Renal pelvis (tissue), 12 donors: ENCODE measurements at places on chromosomes 13 and 19.

- DNase-seq = no peak
These were observed 572.8 kb downstream of the PCDH9 start for GRCh38 chr13:66657165-66657881.

- DNase-seq = no peak
These were observed 67.9 kb downstream of the NUFIP1 start for GRCh38 chr13:44921246-44921877.

DNA sequence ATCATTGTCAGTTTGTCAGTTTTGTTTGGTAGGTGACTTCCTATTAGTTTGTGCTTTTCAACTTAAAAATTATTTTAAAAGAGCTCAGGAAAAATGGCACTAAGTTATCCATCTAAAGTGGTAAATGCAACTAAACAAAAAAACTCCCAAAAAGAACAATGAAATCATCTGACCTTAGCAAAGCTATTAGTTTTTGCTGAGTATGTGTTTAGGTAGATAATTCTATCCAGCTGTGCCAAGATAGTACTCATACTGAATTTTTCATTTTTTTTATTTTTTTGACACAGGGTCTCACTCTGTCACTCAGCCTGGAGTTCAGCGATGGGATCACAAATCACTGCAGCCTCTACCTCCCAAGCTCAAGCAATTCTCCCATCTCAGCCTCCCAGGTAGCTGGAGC, 645.3 kb downstream of the TBC1D4 start:
- no peak for DNase-seq

DNA sequence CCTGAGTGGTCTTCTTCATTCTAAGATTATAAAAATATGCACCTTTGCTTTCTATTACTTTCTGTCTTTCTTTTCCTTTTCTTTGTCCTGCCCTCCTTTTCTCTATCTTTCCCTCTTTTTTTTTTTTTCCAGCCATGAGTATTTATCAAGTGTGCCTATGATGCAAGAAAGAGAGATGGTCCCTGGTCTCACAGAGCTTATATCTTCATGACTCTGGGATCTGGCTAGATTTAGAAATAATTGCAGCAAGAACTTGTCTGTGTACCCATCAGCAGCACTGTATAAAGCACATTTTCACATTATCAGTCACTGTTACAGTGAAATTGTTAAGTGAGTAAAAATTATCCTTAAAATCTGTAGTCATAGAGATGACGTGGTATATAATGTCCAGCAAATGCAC, 31.6 kb upstream of the GAS6 start:
- DNase-seq = no peak

GRCh38 chr19:29583196-29583999, 22.7 kb upstream of the POP4 start:
- DNase-seq = no peak

GRCh38 chr19:39032063-39032918, at the start of gene FBXO27:
FBXO27 (minus strand) TSS chr19:39032549; CDS start chr19:39032227, 322 bp downstream.
- DNase-seq = no peak

GRCh38 chr13:106099765-106100164, 435.7 kb downstream of the EFNB2 start:
- DNase-seq = no peak

DNA sequence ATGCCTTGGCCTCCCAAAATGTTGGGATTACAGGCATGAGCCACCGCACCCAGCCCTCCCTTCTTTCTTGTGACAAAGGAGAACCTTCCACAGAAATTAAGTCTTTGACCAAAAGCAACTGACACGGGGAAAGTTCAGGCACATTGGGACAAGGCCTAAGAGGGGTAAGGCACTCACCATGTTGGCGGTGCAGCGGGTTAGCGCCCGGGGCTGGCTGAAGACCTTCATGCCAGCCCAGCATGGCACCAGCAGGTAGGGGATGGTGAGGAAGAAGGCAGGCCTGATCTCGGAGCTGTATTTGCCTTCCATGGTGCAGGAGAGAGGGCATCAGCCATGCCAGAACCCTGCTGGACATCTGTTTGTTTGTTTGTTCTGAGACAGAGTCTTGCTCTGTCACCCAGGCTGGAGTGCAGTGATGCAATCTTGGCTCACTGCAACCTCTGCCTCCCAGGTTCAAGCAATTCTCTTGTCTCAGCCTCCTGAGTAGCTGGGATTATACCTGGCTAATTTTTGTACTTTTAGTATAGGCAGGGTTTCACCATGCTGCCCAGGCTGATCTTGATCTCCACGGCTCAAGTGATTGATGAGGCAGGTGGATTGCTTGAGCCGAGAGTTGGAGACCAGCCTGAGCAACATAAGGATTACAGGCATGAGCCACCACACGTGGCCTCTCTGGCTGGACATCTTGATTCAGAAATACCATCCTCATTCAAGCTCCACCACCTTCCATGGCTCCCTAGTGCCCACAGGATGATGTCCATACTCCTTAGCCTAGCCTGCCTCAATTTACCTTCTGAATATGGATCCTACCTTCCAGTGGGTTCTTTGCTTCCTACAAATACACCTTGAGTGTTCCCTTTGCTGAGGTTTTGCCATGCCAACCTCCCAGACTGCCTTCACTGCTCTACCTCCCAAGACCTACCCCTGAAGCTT, 4.4 kb downstream of the TM6SF2 start:
- no peak for DNase-seq

DNA sequence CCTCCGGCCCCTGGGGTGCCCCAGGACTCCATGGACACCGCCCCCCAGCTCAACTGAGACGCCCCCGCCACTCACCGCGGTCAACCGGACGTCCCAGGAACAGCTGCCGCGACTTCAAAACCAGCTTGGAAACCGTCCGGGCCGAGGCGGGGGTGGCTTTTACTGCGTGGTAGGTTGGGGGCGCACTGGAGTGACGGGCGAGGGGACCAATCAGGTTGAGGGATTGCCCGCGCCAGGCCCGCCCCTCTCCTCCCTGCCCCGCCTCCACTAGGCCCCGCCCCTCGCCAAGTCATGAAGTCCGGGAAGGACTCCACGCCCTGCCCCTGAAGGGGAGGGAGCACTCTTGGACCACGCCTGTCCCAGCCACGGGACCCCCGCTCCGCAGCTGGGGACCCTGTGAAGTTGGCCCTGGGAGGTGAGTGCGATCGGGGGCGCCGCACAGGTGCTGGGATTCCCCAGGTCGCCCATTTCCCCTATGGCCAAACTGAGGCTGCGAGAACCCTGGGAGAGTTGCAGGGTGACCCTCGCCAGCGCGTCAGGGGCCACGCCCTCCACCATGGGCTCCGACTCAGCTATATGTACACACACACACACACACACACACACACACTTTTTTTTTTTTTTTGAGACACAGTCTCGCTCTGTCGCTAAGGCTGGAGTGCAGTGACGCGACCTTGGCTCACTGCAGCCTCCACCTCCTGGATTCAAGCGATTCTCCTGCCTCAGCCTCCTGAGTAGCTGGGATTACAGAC, at the start of gene PLIN3:
PLIN3 (minus strand) TSS at position 134 of the 752 bp plus-strand sequence. CDS start 6,273 bp downstream, outside the sequence.
- DNase-seq = peak; percentile 93

DNA sequence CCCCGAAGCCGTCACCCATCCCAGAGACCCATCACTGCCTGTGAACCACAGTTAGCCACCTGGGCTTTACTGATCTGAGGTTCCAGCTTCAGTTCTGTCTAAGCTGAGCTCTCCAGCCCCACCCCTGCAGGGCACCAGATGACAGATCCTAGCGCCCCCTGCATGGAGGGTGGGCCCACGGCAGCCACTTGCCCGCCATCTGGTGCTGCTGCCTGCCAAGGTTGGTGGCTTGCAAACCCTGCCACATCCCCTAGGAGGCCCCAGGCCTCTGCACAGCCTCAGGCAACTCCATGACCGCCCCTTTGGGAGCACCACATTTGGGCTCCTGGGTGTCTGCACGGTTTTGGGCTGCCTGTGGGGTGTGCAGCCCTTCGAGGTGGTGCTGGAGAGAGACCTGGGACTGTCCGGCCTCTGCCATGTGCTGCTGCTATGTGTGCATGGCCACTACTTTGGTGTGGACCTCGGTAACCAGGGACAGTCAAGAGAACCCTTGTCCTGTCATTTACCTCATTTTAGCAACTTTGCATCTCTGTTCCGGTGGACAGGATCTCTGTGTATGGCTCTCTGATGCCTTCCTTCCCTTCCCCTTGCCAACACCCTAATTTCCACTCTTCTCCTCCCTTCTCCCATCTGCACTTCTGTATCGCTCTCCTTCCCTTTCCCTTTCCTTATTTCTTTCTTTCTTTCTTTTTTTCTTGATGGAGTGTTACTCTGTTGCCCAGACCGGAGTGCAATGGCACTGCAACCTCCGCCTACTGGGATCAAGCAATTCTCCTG, 17.4 kb upstream of the SDHAF1 start:
- DNase-seq = no peak

DNA sequence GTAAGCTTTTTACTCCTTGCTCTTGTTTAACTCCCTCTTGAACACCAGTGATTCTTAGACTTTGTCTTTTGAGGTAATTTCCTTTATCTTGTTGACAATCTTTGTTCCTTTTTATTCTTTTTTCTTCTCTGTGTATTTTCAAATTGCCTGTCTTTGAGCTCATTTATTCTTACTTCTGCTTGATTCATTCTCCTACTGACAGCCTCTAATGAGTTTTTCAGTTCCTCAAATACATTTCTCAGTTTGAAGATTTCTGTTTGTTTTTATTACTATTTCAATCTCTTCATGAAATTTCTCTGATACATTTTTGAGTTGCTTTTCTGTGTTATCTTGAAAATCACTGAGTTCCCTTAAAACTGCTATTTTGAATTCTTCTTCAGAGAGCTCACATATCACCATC, 154.1 kb downstream of the ATP8A2 start:
- DNase-seq = no peak

DNA sequence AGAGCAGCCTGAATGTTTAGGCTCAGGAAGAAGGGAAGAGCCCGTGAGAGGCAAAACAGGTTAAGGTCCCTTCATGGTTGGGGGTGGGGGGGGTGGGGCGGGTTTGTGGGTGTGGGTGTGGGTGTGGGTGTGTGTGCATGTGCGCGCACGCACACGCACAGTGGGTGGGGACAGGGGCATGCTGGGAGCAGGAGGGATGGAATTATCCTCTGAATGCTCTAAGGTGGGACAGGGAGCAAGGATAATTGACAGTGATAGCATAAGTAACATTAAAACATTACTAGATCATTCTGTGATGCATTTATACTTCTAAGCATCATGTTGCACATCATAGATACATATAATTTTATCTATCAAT, 64.7 kb downstream of the CCDC70 start:
- DNase-seq = no peak

DNA sequence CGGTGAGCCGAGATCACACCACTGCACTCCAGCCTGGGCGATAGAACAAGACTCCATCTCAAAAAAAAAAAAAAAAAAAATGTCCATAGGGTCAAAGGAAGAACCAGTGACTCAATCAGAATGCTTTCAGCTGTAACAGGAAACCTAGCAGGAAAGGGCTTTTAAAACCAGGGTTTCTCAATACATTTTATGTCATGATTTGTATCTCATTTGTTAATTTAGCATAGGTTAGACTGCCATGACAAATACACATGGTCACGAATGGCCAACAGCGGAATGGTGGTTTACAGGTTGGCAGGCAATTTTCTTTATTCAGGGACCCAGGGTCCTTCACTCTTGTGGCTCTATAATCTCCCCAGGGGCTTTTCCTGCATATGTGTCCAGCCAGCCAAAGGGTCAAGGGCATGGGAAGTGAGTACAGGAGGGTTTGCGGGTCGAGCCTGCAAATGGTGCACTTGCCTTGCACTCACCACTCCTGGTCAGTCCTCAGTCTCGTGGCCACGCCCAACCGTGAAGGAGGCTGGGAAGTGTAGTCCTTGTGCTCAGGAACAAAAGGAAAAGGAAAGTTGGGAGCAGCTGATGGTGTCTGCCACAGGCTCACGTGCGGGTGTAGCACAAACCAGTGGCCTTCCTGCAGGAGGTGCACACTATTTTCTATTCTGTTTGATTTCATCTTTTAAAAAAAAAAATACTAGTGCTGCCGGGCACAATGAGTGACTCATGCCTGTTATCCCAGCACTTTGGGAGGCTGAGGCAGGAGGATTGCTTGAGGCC, 14.8 kb downstream of the DHX34 start:
- DNase-seq = no peak

- DNase-seq = peak; percentile 95
These were observed at the start of gene ZNF776 for GRCh38 chr19:57746580-57747471. ZNF776 (plus strand) TSS chr19:57746815; CDS start chr19:57747059, 244 bp downstream.

DNA sequence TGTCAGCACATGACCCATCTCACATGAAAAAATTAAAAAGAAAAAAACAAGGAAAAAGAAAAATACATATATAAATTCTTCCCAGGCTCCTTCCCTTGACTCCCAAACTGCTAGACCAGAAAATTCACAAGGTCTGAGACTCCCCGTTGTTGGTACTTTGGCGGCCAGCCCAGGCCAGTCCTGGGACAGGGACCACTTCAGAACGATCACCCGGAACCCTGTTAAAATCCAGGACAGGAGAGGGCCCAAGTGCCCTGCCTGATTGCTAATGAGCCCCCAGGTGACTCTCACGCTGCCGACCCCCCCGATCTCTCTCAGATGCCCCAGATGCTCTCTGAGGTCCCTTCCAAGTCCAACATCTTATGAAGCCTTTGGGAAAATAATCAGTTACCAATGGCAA, 107.2 kb downstream of the COL4A2 start:
- no peak for DNase-seq

GRCh38 chr19:43784981-43785808, 4.4 kb upstream of the KCNN4 start:
- no peak for DNase-seq

- no peak for DNase-seq
These were observed 810 bp upstream of the KANK2 start for GRCh38 chr19:11198175-11198534.

GRCh38 chr13:101346942-101347728, 69.2 kb downstream of the NALCN start:
- no peak for DNase-seq

- no peak for DNase-seq
These were observed 44.3 kb downstream of the ZMYM2 start for GRCh38 chr13:20002787-20003186.
